ENCODE measurements at places on chromosomes 4 and X. TPM values are rescaled to one million over a fixed set of nuclear protein-coding genes. Genes with fewer than 3 reads are reported as not detected.

Gene RNF113A
- 15.4 TPM for total RNA-seq

Gene BMX
- total RNA-seq: not detected

Gene MPP1
- 9.4 TPM for total RNA-seq

Gene SSX3
- total RNA-seq: not detected

Gene COX7B2
- not detected for total RNA-seq

Gene DRD5
- not detected for total RNA-seq

Gene PROM1
- total RNA-seq: 2.5 TPM

Gene OPRPN
- not detected for total RNA-seq

Gene NAP1L2
- not detected for total RNA-seq

Gene IBSP
- not detected for total RNA-seq

Gene PGAM4
- total RNA-seq: not detected

Gene NKX3-2
- total RNA-seq: 0.13 TPM

Gene PRSS48
- not detected for total RNA-seq

Gene MRPL1
- total RNA-seq: 61.5 TPM

Gene MCF2
- not detected for total RNA-seq

GRCh38 chr4:48388525-48389154, 47.3 kb downstream of the SLAIN2 start:
- no peak for DNase-seq

DNA sequence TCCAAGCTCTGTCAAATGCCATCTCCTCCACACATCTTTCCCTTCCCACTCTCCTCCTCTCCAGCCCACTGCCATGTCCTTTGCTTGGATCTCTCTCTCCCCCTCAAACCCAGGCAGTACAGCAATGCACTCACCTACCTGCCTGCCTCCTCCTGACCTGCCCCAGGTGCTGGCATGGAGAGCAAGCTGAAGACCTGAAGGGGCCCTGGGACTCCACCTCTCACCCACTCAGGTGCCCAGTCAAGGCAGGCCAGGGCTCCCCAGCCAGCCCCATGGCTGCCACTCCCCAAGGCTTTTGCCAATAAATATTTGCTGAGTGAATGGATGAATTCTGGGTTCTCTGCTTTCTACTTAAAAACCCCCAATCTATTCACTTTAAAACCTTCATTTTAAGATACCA, 12.6 kb upstream of the PHKA2 start:
- DNase-seq: no peak

- DNase-seq: no peak
These were observed 683.5 kb downstream of the TRIML1 start for GRCh38 chr4:188822698-188823097.

DNA sequence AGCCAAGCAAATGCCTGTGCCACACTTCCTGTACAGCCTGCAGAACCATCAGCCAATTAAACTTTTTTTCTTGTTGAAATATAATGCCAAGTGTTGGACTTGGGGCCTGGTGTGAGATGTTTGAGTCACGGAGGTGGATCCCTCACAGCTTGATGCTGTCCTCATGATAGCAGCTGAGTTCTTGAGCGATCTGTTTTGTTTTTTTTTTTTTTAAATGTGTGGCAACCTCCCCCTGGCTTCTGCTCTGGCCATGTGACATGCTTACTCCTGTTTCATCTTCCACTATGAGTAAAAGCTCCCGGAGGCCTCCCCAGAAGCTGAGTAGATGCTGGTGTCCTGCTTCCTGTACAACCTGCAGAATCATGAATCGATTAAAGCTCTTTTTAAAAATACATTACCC, 973.3 kb upstream of the FTHL17 start:
- no peak for DNase-seq

- peak; percentile 7 for DNase-seq
These were observed 425.8 kb upstream of the PABPC4L start for GRCh38 chr4:134627366-134627765.

GRCh38 chr4:66197451-66197850, 527.2 kb upstream of the EPHA5 start:
- DNase-seq: no peak

GRCh38 chr4:168907119-168907698, 102.8 kb downstream of the CBR4 start:
- no peak for DNase-seq

GRCh38 chr4:163196926-163197480, 30.3 kb upstream of the NAF1 start:
- no peak for DNase-seq

- DNase-seq: no peak
These were observed 26.5 kb downstream of the RPS6KA3 start for GRCh38 chrX:20240201-20240600.

DNA sequence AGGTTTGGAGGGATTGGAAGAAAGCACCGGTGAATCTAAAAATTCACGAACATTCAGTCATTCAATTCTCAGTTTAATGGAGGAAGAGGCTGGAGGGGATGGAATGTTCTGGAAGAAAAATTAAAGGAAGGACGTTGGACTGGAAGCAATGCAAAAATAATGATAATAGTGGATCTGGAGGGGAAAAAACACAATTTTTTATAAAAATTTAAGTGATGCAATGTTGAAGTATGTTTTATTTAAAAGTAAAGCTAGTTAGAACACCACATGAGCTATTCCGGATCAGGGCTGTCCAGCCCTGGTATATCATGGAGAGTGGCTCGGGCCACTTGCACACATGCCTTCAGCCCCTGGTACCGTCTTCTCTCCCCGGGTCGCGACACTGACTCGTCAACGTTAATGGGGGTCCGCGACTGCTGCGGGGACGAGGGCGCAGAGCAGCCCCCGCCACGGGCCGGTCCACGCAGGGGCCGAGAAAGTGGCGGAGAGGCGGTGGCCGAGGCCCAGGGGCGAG, 204.6 kb downstream of the TENM3 start:
- DNase-seq: no peak

GRCh38 chrX:121336831-121337421, 289.5 kb downstream of the GLUD2 start:
- no peak for DNase-seq

DNA sequence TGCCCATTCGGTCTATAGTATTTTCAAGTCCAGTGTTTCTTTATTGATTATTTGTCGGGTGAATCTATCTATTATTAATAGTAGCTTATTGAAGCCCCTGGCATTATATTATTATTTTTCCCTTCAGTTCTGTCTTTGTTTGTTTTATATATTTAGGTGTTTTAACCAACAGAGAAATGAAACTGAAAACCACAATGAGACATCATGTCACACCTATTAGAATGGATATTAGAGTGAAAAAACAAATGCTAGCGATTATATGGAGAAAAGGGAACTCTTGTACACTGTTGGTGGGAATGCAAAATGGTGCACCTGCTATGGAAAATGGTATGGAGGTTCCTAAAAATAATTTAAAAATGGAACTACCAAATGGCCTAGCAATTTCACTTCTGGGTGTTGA, 272.5 kb downstream of the ADAM29 start:
- no peak for DNase-seq

- peak; percentile 92 for DNase-seq
These were observed 192.5 kb upstream of the STK26 start for GRCh38 chrX:131830400-131831184.

DNA sequence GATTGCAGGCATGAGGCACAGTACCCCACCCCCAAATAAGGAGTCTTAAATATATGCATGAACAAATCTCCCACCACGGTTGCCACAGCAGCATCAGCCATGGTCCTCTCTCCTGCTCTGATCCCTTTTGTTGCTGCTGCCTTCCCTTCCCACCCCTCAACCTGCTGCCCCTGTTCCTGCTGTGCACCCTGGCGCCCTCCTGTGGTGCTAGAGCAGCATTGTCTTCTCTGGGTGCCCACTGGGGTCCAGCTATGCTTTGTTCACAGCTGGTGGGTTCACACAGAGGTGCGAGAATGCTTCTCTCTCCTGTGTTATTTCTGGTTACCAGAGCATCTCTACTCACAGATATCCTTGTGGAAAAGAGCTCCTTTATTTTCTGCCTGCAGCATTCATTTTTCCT, 116.2 kb downstream of the GATB start:
- DNase-seq: peak; percentile 44

- DNase-seq: no peak
These were observed 353.0 kb downstream of the IDS start for GRCh38 chrX:149151805-149152757.

GRCh38 chr4:175309041-175309440, 390.9 kb downstream of the ADAM29 start:
- no peak for DNase-seq

GRCh38 chr4:141158219-141158618, 24.9 kb upstream of the RNF150 start:
- DNase-seq: peak; percentile 31

GRCh38 chr4:5330339-5330989, 279.2 kb downstream of the STK32B start:
- no peak for DNase-seq

DNA sequence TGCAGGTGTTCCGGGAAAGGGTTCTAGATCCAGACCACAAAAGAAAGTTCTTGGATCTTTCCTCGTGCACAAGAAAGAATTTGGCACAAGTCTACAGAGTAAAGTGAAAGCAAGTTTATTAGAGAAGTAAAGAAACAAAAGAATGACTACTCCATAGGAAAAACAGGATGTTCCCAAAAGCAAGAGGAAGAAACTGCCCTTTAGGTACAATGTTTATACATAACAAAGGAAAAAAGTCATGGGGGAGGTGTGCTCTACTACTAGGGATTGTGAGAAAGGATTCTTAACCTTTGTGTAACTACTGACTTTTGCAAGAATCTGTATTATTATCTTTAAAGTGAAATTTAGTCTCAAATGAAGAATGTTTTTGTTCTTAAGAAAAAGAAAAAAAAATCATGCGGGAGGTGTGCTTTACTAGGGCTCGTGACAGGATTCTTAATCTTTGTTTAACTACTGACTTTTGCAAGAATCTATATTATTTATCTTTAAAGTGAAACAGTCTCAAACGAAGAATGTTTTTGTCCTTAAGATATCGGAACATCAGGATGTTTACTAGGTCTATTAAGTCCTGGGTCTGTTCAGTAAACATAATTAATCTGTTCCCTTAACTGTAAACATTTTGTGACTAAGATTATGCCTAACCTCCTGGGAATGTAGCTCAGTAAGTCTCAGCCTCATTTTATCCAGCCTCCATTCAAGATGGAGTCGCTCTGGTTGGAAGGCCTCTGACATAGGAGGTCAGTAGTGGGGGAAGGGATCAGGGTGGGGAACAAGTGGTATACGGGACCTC, 110.4 kb upstream of the BEND4 start:
- DNase-seq: no peak

DNA sequence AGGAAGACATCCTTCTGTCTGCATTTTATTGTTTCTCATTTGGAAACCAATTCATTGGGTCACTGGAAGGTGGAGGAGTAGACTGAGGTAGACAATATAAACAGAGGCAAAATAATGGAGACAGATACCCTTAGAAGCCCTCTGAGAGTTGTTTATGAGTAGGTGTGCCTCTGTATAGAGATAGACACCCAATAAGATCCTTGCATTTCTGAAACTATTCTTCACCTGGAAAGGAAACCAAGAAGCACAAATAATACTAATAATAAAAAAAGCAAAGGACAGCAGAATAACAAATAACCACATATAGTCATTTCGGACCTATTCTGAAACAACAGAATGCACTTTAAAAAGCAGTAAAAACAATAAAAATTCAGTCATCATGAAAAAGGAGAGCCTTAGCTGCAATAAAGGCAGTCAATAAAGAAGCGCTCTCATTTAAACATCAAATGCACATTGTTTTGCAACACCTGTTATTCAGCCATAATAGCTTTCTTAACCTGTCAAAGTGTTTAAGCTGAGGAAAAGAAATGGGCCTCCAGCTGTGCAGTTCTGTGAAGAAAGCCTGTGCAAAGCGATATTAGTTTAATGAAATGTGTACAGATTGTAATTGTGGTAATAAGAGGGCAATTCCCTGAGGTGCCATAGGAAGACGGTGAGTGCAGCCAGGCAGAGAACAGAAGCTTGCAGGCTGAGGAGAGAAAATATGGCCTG, 904.2 kb downstream of the STPG2 start:
- DNase-seq: no peak

DNA sequence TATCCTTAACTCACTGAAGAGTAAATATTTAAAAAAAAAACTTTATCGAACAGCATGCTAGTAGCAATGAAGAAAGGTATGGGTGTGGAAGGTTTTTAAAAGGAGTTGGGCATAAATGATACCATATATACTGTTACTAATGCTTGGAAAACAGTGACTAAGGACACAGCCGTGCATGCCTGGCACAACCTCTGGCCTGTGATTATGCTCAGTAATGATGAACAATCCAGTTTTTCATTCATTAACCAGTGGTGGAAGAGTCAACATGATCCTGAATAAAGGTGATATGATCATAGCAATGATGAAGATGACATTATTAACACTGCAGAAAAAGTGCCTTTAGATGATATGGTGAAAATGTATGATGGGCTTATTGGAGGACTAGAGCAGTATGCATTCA, 43.9 kb upstream of the GPR50 start:
- no peak for DNase-seq

DNA sequence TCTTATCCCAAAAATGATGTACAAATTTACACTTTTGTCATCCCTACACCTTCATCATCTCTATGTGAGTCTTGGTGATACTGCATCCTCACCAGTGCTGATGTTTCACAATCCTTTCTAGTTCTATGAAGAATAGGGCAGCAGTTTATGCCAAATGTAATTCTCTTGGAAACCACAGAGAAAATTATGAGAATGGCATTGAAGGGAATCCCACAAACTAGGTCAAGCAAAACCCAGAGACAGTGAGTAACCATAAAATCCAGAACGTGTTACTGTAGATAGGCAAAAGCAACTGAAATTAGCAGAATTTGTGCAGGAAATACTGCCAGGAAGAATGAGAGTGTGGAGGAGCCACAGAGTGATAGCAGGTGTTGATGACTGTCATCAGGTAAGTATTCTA, 24.5 kb downstream of the IL15 start:
- DNase-seq: no peak

DNA sequence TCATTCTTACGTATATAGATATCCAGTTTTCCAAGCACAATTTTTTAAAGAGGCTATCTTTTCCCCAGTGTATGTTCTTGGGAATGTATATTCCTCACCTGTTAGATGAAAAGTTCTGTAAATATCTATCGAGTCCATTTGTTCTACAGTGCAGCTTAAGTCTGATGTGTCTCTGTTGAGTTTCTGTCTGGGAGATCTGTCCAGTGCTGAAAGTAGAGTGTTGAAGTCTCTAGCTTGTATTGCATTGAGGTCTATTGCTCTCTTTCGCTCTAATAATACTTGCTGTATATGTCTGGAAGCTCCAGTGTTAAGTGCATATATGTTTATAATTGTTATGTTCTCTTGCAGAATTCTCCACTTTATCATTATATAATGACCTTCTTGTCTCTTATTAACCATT, 373.1 kb downstream of the PPARGC1A start:
- DNase-seq: no peak

DNA sequence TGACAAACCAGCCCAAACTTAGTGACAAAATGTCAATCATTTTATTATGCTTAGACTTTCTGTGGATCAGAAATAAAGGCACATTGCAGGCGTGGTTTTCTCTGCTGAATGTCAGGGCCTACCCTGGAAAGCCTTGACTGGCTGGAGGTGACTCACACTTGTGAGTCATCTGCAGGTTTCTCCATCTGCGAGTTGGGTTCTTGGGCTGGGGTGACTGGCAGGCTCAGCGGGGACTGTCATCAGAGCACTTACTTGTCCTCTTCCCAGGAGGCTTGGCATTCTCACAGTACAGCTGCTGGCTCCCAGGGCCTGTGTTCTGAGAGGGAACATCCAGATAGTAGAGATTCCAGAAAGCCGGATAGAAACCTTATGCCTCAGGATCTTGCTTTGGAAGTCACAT, 153.8 kb upstream of the AGA start:
- peak; percentile 2 for DNase-seq
